ENCODE measurements at places on chromosomes 5 and 9. TPM values are rescaled to one million over a fixed set of nuclear protein-coding genes. Genes with fewer than 3 reads are reported as not detected.

CDKN2A gene
- 1.2 TPM for total RNA-seq

DNA sequence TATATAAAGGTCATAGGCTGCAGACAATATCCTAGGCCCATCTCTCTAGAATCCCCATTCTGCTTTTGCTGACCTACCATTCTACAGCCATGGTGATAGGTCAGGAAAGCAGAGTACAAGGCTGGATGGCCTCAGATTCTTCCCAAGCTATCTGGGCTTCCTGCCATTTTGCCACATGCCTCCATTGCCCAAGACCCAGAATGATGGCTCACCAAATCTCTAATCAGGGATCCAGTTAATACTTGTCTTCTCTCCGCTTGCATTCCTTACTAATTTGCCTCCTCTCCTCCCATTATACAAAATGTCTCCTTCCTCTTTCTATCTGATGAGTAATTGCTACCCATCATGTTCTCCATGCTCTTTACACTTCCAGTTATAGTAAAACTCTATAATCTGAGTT, 22.7 kb upstream of the NDUFS4 start:
- no peak overlapping the region for H3K4me3 ChIP-seq
- H3K36me3 ChIP-seq = no peaks in the 10 kb centered on the region
- H3K27me3 ChIP-seq = no peaks in the 10 kb centered on the region
- no peaks in the 10 kb centered on the region for H3K4me1 ChIP-seq

- no peaks in the 10 kb centered on the region for H3K36me3 ChIP-seq
- H3K4me1 ChIP-seq = peaks cover 4% of the 10 kb centered on the region
- DNase-seq = peak; percentile 50
- H3K27me3 ChIP-seq = no peaks in the 10 kb centered on the region
Measured at GRCh38 chr9:127589955-127590370, 22.1 kb upstream of the STXBP1 start.

DNA sequence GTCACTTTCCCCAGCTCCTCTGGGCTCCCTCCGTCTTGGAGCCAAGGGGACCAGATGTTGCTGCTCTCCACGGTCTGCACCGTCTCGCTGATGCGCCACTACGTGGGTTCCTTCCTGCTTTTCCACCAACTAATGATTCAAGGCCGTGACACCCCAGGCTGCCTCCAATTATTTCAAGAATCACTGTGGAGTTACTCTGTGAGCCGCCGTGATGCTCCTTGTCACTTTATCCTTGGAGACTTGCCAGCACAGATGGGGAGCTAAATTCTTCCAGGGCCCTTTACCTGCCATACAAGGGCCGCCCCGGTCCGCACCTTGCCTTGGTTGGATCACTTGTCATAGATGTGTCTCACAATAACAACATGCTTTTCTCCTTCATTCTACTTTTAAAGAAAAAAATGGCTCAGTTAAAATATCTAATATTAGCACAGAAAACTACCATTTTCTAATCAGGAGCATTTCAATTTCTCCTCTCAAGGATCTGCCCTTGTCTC, 202.0 kb downstream of the FSTL4 start:
- DNase-seq = no peak
- H3K27ac ChIP-seq = no peak overlapping the region
- no peak overlapping the region for H3K4me3 ChIP-seq
- H3K27me3 ChIP-seq = no peaks in the 10 kb centered on the region
- H3K36me3 ChIP-seq = no peaks in the 10 kb centered on the region
